ENCODE measurements at places on chromosomes 1 and 21.

DNA sequence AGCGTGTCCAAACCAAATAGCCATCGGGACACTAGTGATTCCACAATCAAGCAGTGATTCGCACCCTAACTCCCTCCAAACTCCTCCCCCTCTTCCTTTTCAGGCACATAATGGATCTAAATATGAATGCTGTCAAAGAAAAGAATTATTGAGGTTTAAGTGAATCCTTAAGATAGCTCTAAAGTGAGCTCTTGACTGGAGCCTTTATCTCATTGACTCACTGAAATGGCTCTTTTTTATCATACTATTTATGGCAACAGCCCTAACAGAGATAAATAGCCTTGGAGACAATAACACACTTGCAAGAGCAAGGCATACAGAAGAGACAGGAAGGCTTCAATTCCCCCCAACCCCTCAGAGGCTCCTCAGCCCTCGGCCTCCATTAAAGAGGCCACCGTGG, 143.3 kb downstream of the PLXNA2 start:
- no peak for DNase-seq

DNA sequence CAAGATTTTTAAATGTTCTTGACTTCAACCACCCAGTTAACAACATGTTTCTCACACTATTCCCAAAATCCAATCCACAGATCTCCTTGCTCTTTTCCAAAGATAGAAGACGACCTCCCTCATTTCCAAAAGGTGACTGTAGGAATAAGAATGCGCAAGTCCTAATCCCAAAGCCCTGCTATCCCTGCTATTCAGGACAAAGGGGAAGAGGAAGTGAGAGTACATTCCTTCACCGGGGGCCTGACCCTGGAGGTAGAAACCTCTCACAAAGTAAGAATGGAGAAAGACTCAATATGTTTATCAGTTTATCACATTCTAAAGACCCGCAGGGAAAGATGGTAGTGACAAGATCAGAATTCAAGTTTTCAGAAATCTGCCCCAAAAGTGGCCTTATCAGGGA, 55.7 kb downstream of the PLEKHA6 start:
- DNase-seq = no peak

GRCh38 chr1:6801966-6802365, 16.7 kb downstream of the CAMTA1 start:
- no peak for DNase-seq

- peak; percentile 58 for DNase-seq
Measured at GRCh38 chr21:32940079-32941014, 85.4 kb upstream of the OLIG2 start.

DNA sequence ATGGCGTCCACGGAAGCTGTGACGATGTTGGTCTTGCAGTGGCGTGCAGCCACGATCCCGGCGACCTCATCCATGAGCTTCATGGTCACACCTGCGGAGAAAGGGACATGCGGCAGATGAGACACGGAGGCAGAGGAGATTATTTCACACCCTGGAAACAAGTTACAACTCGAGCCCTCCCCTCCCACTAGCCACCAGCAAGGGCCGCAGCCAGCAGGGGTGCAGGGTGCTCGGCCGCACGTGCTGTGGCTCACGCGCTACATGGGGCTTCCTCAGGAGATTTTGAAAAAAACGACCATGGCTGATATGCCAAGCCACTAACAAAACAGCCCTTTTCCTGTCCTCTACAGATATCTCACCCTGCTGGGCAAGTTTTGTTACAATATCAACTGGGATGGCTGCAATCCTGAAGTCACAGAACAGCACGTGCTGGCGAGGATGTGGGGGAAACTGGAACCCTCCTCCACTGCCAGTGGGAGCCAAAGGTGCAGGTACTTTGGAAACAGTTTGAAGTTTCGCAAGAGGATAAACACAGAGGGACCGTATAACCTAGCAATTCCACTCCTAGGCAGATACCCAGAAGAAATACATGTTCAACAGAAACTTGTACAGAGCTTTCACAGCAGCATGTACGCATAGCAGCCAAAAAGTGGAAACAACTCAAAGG, 34.1 kb upstream of the GPR153 start:
- DNase-seq = no peak

DNA sequence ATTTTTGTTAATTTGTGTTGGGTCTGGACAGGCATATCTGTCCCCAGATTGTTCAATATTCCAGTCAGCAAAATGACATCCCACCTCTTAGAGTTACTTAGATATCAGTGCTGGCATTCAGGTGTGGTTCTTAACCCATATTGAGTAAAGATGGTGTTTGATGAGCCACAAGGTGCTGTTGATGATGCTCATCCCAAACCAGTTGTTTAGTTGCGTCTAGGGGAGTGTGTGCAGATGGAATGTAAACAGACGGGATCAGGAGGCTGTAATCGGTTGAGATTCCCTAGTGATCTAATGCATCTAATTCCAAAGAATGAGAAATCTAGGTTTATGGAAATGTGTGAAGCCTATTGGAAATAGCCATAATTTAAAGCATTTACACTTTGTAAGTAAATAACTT, 1.1 kb downstream of the HOOK1 start:
- no peak for DNase-seq

GRCh38 chr1:55981010-55981650, 598.2 kb downstream of the PLPP3 start:
- no peak for DNase-seq

DNA sequence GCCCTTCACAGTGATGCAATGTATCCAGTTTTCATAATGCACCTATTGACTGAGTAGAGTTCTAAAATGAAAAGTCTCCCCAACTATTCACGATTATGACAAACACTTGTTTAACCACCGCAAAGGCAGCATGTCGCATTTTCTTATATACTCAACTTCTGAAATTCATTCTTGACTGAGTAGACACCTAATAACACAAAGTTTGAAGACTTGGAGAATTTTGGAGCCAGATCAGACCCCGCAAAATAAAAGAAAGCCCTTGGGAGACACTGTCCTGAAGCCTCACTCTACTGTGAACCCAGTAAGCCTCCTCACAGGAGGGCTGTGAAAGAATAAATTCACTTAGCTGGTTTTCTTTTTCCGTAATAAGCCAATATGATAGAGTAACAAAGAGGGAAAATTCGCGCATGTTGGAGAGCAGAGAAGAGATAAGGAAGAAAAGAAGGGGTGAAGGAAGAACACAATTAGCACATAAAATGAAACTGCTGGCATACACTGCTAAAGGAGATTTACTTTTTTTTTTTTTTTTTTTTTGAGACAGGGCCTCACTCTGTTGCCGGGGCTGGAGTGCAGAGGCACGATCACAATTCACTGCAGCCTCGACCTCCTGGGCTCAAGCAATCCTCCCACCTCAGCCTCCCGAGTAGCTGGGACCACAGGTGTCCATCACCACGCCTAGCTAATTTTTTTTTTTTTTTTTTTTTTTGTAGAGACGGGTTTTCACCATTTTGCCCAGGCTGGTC, 492 bp upstream of the COLGALT2 start:
- no peak for DNase-seq

DNA sequence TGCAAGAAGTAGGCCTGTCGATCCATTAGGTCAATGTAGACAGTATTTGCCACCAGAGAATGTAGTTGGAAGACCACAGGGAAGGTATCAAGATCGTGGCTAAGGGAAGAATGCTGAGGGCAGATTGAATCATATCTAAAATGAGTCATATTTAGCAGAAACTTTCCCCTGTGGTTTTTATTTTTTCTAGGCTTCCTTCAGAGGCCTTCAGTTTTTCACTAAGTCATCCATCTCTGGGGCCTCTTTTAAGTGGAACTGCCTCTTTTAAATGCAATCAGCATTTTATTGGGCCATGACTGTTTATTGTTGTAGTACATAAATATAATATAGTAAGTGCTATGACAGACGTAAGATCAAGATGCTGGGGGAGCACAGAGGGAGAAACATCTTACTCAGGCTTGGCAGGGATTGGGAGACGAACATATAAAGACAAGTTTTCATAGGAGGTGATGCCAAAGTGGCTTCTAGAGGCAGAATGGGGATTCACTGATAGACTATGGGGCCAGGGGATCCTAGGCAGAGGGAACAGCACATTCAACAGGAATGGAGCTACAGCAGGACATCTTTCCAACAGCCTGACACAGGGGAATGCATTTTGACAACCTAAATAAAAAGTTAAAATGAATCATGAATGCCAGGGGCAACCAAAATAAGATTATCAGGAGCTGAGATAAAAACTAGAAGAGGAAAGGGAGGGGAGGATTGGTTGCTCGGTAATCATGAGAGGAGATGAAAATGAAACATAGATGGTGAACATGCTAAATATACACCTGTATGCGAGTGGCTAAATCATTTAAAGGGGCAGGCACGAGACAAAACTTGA, 20.1 kb downstream of the UBE2U start:
- DNase-seq = peak; percentile 63

GRCh38 chr1:54229281-54229891, 29.4 kb downstream of the MRPL37 start:
- peak; percentile 70 for DNase-seq

DNA sequence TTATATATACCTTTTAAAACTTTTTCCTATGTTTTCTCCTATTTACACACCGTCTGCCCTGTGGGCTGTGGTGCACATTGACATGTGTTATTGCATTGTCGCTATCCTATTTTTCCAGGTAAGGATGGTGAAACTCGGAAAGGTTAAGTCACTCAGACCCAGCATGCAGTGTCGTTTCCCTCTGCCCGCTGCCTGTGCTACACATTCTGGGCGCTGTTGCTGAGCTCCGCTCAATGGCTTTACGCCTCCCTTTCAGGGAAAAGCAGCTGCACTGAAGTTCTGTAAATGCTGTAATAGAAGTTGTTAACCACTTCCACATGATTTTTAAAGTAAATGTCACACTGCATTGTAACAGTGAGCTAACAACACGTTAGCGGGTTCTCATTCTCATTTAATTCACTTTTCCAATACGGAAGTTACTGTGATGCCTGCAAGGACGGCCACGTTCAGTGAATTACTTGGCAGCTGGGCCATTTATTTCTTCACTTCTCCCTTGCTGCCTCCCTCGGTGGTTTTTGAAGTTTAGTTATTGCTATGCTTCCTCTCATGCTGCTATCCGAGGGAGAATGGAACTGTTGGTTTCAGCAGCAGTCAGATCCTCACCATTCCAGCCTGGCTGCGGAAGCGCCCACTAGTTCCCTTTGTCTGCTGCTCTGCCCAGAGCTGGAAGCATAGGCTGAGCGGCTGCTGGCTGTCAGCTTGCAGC, 288.7 kb downstream of the SPATA17 start:
- no peak for DNase-seq

DNA sequence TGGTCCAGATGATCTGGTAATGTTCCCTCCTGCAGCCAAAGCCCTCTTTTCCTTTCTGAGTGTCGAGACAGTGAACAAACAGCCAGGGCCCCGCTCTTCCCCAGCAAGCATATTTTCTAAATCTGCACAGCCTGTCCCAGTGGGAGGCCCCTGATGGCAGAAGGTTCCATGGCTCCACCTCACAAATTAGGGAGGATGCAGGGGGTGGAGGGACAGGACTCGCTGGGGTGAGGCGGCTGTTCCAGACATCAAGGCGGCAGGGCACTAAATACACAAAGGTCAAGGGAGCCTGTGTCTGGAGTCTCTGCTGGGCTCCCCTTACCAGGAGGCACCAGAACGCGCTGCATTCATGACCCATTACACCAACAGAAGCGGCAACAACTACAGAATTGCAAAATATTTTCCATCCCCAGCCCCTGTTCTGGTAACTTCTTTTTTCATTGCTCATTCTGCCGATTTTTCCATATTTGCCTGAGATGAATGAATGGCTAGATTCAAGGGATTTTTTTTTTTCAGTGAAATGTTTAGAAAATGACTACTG, 27.0 kb upstream of the PRELP start:
- no peak for DNase-seq

GRCh38 chr1:168976267-168976666, 130.2 kb upstream of the ATP1B1 start:
- no peak for DNase-seq

DNA sequence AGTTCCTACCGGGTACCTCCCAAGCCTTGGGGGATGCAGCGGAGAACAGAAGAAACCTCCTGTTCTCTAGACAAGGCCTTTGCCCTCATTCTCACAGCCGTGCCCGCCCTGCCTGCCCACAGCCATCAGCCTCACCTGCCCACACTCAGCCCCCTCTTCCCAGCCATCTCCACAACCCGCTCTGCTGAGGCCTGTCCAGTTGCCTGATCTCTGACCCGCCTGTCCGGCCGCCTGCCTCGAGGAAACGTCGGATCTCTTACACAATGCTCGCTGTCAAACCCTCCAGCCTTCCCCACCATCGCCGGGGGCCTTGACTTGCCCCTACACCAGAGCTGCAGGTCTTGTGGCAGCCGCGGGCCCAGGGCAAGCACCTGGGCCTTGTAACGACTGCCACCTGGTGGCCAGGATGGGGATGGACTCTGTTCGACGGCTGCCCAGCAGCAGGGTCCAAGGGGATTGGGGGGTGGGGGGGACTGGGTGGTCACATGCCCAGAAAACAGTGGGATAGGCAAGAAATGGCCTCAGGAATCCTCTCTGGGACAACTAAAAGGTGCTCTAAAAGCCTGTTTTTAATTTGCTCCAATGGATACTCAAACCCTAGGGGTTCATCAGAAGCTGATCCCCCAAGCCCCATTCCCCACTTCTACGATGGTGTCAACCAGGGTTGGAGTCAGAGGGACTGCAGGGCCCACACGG, 31.0 kb downstream of the SLC45A1 start:
- peak; percentile 73 for DNase-seq

GRCh38 chr1:27789540-27790041, 16.6 kb downstream of the STX12 start:
- no peak for DNase-seq

GRCh38 chr1:29256394-29256793, 20.1 kb downstream of the PTPRU start:
- DNase-seq = no peak

DNA sequence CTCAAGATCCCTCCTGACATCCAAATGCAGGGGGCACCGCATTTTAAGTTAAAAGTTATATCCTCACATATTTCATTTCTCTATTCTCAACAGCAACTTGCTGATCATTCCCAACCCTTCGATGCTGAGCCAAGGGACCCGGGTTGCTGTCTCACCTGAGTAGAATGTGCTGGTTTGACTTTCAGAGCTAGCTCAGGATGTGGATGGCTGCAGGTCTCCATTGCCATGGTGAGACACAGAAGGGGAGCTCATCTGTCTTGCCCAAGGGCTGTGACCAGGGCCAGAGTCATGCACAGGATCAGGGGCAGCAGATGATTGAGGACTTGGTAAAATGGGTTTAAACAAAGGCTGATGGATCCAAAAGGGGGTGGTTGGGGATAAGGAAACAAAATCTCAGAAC, 112.1 kb downstream of the HMGB4 start:
- no peak for DNase-seq

- DNase-seq = no peak
Measured at GRCh38 chr1:32888134-32888533, 1.8 kb downstream of the HPCA start.

GRCh38 chr1:17597651-17598050, 58.2 kb downstream of the ARHGEF10L start:
- DNase-seq = no peak

GRCh38 chr1:169340882-169341281, 26.7 kb downstream of the NME7 start:
- no peak for DNase-seq

- no peak for DNase-seq
Measured at GRCh38 chr1:119102051-119102450, 38.4 kb downstream of the WARS2 start.

DNA sequence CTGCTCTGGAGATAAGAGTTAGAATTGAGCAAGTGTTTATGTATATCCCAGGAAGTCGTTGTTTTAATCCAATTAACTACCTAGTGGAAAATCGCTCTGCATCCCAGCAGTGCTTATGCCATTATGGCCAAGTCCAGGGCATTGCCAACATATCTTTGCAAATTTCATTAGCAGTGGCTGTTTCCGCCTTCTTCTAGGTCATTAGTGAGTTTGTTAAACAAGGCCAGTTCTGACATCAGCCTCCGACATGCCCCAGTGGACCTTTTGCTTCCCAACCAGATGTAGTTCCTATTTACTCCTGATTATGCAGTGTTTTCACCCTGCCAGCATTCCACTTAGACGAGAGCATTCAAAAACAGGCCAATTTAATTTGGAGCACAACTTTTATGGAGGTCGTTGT, 106.8 kb upstream of the FAM78B start:
- DNase-seq = no peak
